ENCODE measurements at places on chromosomes 6 and 20.
A peak's percentile ranks its signal among the peaks of the same experiment; 100 is the strongest.

- DNase-seq, result no peak
Observed at GRCh38 chr6:119294984-119295383, 54.6 kb downstream of the MAN1A1 start.

- no peak for DNase-seq
Observed at GRCh38 chr20:54479138-54479906, 3.9 kb downstream of the DOK5 start.

GRCh38 chr6:5398530-5398929 is 137.2 kb downstream of the FARS2 start:
- peak; percentile 70 for DNase-seq

DNA sequence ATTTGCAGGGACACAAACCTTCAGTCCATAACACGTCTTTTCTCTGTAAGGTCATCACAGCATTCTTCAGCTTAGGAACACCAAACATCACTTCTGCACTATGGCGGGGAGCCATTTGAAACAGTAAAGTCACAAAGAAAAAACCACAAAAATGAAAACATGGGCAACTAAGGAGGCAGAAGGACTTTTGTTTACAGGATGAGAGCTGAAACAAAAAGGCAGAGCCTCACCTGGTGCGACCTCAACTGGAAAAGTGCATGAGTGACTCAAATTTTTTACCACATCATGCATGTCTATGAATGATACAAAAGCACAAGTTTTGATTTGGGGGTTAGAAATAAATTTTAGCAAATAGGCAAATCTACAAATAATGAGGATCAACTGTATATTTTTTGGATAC is 68.2 kb upstream of the TNFAIP3 start:
- no peak for DNase-seq

DNA sequence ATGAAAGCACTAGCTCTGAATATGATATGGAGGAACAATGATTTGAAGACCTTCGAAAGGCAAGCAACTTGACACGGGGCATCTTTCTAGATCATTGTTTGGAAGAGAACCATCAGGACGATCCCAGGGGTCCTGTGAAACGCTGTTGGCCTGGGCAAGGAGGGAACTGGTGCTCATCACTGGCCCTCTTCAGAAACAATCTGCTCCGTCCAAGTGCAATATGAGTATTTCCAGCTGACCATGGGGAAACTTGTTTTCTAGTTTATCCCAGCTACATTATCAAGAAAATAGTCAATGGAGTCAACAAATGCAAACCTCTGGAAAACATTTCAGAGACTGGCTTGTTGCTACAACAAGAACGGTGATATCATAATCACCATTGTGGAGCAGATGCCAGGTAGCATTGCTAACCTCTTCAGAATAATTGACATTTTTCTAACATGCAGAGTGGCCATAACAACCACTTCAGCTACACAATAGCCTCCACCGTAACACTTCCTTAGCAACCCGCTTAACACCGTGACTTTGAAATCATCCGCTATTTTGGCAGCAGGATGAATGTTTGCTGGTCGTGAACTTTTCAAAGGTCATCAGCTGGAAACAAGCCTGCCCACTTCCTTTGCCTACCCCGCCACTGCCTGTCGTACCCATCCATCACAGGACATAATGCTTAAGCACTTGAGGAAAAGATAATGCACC is 112.0 kb upstream of the PDE10A start:
- peak; percentile 4 for DNase-seq

- DNase-seq, result no peak
Observed at GRCh38 chr6:709471-710056, 16.6 kb upstream of the EXOC2 start.

DNA sequence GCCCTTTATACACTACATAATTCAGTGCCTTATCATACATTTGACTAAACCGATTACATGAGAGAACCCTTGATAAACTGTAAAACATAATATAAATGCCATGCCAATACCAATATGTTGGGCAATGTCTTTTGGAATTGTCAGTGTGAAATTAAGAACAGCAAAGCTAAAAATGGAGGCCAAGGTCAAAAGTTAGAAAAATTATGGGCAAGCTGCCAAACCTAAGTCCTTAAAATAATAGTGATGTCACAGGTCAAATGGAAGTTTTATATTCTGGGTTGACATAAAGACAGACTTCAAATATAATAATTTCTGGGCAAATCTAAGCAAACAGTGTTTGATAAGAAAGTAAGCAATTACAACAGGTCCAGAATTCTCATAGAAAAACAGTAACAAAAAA is 696.7 kb downstream of the RNF144B start:
- DNase-seq, result no peak
